ENCODE measurements at places on chromosomes 2 and 18.

- no peak for DNase-seq
Observed at GRCh38 chr2:100397118-100397860, 20.2 kb downstream of the CHST10 start.

- no peak for DNase-seq
Observed at GRCh38 chr2:65016789-65017188, 27.6 kb downstream of the SLC1A4 start.

DNA sequence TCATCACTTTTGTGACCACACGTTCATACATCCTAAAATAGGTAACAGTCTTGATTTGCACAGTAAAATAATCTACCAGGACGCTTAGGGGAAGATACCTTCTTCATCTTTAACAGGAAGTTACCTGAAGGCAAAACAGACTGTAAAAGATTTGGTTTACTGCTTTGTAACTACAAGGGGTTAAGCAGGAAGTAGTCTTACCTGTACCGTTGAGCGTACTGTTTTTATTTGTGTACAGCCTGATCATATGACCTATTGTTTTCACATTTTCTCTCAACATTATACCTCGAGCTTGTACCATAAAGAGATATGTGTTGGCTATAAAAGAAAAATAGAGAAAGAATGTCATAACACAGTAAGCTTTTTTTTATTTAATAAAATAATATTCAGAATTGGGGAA, 18.3 kb downstream of the B4GALT6 start:
- DNase-seq, result no peak

DNA sequence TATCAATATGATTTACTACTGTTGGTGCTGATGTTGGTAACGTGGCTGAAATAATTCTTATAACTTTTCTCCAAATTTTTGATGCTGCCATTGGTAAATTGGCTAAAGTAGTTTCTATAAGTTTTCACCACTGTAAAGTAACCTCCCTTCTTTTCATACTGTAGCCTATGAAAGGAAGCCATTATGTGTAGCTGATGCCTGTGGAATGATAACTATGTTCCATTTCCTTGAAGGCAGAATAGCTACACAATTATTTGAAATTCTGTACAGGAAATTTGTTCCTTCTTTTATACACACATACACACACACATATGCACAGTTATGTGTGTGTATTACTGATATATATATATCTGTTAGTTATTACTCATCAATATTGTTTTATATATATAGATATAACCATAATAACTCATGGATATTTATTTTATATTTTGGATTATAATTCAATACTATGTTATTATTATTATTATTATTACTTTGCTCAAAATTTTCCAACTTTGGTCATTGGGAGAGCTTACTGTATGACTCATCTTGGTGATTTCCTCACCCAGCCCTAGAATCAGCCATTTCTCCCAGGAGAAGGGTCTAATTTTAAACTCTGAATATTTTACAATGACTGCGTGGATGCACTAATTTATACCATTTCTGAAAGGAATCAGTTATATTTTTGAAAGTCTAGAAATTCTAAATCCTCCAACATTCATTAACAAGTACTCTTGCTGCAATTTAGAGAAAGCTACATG, 1677.7 kb downstream of the SUCLG1 start:
- DNase-seq, result no peak

DNA sequence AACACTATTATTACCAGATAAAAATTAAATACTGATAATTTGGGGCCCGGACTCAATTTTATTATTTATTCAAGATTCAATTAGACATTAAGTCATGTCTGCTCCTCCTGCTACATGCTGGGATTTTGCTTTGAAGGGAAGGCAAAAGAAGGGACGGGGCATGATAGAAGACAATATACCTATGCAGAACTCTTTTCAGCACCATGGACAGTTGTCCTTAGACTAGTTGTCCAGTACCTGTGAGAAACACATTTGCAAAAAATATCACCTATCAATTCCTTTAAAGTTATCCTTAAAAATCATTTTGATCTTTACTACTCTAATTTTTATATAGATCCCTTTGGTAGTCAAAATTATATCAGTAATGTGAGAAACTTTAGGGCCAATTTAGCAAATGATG, 100.2 kb upstream of the SULT1C3 start:
- no peak for DNase-seq

- no peak for DNase-seq
Observed at GRCh38 chr2:144990661-144991060, 470.7 kb upstream of the ZEB2 start.

All from NCI-H526 (cell line).